ENCODE measurements at places on chromosomes 2 and 18. TPM values are rescaled to one million over a fixed set of nuclear protein-coding genes. Genes with fewer than 3 reads are reported as not detected.

- DNase-seq: no peak
Measured at GRCh38 chr2:61649021-61649420, 110.9 kb upstream of the XPO1 start.

PLCL1 gene
- total RNA-seq: 31.2 TPM

- DNase-seq: no peak
Measured at GRCh38 chr2:233470839-233471238, 95.7 kb downstream of the USP40 start.

- DNase-seq: no peak
Measured at GRCh38 chr2:18578033-18578432, 11.3 kb downstream of the NT5C1B start.

SCRN3 gene
- total RNA-seq: 50.3 TPM

CIDEA gene
- not detected for total RNA-seq
